CD4-positive, alpha-beta T cell (primary cell): ENCODE measurements at places on chromosomes 6 and 20. TPM values are rescaled to one million over a fixed set of nuclear protein-coding genes. Genes with fewer than 3 reads are reported as not detected.

DNA sequence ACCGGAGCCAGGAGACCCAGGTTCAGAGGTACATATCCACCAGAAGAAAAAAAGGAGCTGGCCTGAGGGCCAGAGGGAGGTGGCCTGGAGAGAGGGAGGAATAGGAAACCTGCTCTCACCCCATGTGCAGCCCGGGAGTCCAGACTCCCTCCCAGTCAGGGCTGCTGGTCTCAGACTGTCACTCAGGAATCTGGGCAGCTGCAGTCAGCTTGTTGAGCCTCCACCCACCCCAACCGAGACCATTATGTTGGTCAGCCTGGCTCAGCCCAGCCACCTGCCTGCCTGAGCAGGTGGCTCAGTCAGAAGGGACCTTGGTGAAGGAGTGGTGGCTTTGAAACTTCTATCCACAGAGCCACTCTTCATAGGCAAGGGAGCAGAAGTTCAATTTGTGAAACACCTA lies 53.3 kb upstream of the EPB41L1 start:
- DNase-seq = no peak

DNA sequence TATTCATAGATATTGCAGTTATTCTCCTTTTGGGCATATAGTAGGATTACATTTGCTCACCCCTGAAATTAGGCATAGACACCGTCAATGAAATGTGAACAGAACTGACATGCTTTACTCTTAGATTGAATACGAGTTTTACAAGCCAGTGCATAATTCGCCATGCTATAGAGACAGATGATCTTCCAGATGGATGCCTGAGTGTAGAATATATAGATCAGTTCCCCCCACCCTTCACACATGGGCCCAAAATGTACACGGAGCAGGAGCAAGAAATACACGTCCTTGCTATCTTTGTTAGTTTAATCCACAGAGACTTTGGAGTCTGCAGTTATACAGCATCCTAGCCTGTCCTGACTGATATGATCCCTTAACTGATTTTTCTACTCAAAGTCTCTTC lies 47.4 kb downstream of the LAMA2 start:
- no peak for DNase-seq

- DNase-seq = no peak
These were observed 93.3 kb downstream of the EDN1 start for GRCh38 chr6:12383448-12383847.

DNA sequence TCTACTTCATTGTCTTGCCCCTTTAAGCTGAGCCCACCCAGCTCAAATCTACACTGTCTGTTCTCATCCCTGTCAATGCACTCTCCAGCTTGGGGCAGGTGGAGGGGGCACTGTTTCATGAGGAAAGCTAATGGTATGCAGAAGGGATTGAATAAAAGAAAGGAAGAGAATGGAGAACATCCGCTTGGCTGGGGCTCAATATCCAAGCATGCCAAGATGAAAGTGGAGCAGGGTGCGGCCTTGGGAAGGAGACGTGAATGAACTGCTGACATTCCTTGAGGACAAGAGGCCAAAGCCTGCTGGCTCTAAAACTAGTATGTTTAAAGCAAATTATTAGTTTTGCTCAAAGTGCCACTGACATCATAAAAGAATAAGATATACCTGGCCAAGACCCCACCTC lies 24.2 kb downstream of the AKAP12 start:
- no peak for DNase-seq

DNA sequence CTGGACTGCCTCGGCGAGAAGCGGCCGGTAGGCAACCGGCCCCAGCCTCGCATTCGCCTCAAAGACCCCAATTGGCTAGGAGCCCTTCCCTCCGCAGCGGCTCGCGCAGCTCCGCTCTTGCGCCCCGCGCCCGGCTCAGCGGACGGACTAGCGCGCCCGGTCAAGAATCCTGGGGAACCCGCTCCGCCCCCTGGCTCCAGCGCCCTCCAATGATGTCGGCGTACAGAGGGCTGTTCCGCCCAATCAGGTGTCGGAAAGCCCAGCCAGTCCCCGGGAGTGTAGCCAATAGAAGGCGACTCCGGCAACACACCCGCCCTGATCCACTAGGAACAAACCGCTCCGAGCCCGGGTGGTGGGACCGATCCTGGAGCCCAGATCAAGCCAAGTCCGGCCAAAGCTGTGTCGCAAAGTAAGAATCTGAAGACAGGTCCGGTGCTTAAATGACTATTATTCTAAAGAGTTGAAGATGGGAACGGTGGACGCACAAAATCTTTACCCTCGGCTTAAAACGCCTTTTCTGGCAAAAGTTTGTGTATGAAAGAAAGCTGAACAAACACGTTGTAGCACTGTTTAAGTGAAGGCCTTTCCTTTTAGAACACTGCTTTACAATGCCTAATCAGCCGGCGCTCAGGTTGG lies 132.2 kb downstream of the OGFRL1 start:
- DNase-seq = no peak

DNA sequence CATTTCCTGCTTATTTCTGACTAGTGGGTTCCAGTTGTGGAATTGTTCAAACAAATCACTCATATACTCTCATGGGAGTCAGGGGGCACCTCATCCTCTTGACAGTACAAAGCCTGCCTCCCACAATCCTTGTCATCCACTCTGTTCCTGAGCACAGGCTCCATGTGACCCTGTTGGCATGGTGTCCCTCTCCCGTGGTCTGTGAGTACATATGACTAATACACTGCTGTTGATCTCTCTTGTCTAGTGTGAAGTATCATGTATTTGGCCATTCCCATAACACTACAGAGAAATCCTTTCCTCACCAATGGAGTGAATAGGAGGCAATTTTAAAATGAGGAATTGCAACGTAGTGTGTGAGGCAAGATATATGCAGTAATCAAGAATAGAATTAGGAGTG lies 185.3 kb downstream of the OGFRL1 start:
- no peak for DNase-seq

GRCh38 chr6:1130709-1131108 lies 181.2 kb upstream of the FOXQ1 start:
- no peak for DNase-seq

GRCh38 chr6:21823371-21823770 lies 229.8 kb downstream of the SOX4 start:
- DNase-seq = no peak

DNA sequence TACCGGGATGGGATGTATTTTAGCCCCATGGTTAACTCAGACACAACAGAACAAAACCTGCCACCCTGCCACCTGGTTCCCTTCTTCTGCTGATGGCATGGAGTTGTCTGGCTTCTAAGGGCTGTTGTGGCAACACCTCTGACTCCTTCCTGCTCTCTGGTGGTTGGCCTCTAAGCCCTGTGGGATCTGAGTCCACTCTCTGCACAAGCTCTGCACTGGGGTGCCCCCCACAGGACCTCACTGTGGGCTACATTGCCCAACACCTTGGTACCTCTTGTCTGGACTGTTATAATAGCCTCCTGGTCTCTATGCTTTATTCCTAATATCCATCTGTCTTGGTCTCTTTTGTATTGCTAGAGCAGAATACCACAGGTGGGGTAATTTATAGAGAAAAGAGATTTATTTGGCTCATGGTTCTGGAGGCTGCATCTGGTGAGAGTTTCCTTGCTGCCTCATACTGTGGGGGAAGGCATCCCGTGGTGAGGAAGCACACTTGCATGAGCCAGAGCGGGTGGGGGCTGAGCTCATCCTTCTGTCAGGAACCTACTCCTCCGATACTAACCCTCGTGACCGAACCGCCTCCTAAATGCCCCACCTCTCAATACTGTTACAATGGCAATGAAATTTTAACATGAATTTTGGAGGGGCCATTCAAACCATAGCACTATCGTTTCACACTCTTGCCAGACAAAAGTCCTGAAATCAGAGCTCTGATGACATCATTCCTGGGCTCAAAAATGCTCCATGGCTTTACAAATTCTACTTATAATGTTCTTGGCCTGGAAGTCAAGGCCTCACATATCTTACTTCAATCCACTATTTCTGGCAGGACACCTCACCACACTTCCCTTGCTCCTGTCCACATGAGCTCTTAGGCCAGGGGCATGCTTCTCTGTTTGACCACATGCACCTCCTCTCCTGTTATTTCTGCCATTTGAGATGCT lies 127.2 kb downstream of the PAX1 start:
- DNase-seq = no peak

- no peak for DNase-seq
These were observed 18.0 kb upstream of the TAF8 start for GRCh38 chr6:42032366-42032765.

- no peak for DNase-seq
These were observed 32.4 kb upstream of the RPP40 start for GRCh38 chr6:5036269-5036668.

- DNase-seq = no peak
These were observed 24.9 kb upstream of the ASIP start for GRCh38 chr20:34216382-34216742.

- no peak for DNase-seq
These were observed 6.0 kb downstream of the PLCG1 start for GRCh38 chr20:41143354-41143753.

- DNase-seq = no peak
These were observed 511.2 kb upstream of the JARID2 start for GRCh38 chr6:14734416-14735340.

GRCh38 chr6:138597336-138597735 lies 98.0 kb upstream of the NHSL1 start:
- DNase-seq = no peak

- peak; percentile 91 for DNase-seq
These were observed 12.4 kb upstream of the GMEB2 start for GRCh38 chr20:63639093-63639975.

GRCh38 chr6:66849843-66850242 lies 1142.8 kb upstream of the EYS start:
- no peak for DNase-seq

DNA sequence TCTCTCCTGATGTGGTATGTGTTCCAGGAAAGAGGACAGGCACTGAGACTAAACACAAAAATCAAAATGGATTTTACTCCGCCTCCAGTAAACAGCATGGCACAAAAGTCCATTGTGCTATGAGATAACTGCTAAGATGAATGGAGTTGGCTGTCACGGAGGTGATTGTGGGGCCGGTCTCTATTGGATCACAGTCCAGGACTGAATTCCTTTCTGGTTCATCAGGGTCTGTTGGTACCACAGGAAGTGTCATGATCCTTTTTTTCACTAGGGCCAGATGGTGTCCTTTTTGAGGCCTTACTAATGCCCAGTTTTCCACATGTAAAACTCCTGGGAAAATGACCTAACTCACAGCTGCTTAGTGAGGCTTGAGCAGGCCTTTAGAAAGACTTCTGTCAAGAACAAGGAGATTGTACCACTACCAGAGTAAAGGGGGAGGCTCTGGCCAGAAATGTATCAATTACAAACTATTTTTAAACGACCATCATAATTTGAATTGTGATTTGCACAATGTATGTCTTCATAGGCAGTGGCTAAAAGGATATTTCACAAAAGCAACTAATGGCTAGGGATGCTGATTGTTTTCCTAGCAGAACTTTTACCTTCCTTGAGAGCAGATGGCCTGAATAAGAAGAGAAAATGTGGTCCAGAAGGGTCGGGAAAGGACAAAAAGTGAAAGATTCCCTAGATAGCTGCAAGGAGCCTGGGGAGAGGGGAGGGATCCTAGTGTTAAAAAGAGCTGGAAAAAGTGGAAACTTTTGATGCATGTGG lies 192.2 kb upstream of the POU3F2 start:
- DNase-seq = no peak

GRCh38 chr6:14585689-14586088 lies 468.1 kb downstream of the CD83 start:
- DNase-seq = no peak

GRCh38 chr6:2375443-2375842 lies 130.0 kb upstream of the GMDS start:
- no peak for DNase-seq

GRCh38 chr20:25750220-25750764 lies 53.6 kb upstream of the ZNF337 start:
- DNase-seq = no peak

DNA sequence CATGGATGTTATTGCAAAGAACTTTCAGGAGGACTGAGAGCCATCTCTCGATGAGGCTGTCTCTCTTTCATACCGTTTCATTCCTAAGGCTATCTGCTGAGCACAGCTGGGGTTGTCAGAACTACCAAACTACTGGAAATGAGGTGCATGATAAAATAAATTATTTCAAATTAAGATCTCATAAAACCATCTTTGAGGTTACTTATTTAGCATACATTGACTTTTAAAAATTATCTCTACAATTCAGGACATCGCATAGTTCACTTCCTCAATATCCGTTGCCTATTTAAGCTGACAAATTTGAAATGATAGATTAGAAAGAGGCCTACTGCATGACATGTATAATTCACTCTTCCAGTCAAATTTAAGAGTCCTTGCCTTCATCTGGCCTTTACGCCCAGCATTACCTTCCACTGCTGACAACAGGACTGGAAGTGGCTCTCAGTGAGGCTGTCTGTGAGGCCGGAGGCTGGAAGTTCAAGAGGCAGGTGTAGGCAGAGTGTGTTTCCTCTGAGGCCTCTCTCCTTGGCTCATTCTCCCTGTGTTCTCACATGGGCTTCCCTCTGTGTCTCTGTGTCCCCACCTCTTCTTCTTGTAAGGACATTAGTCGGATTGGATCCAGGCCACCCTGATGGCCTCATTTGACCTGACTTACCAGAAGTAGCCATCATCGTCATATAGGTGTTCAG lies 12.8 kb upstream of the DUSP22 start:
- no peak for DNase-seq

GRCh38 chr6:164101859-164102258 lies 687.3 kb downstream of the QKI start:
- DNase-seq = no peak

- DNase-seq = no peak
These were observed 56.5 kb downstream of the PLEKHG1 start for GRCh38 chr6:150656156-150656555.

DNA sequence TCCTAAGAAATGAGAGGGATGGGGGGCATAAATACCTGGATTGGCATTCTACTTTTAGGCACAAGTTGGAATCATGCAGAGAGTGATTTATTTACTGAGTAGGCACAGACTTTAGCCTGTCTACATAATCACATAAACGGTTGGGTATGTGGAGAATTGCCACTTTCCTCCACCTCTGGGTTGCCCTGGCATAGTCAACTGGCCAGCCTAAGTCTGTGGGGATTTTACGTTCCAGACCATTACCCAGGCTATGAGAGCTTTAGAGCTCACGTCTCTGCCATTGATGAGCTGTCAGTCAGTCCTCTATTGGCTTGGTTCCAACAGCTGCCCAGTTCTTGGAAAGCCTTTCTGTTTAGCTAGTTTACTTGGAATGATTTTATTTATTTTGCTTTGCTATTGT lies 5.0 kb upstream of the BHLHE23 start:
- no peak for DNase-seq

DNA sequence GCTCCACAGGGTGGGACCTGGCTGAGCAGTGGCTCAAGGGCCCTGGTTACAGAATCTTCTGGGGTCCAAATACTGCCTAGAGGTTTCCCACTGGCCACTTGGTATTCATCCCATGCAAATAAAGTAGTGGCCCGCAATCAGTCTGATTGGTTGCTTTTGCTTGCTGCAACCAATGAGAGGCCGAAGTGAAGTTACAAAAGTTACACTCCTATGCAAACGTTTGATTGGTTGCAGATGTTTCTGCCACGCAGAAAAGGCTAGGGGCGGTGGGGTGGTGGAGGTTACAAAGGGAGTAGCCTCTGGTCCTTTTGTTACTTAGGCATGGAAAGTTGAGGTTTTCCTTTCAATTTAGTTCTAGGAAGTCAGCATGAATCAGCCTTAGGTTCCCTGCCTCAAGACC lies 3.6 kb upstream of the NHLRC1 start:
- DNase-seq = no peak

Gene LAMA2
- total RNA-seq = 0.05 TPM

Gene ZNF311
- 0.25 TPM for total RNA-seq

Gene SYNGAP1
- total RNA-seq = 63.8 TPM

Gene PNPLA1
- total RNA-seq = 0.17 TPM

Gene GMNN
- 10.1 TPM for total RNA-seq

Gene TSPYL1
- total RNA-seq = 226 TPM

Gene TAGAP
- total RNA-seq = 245 TPM

Gene SPACA1
- total RNA-seq = not detected

Gene KIAA0408
- total RNA-seq = 1.0 TPM

Gene KCNQ5
- 2.5 TPM for total RNA-seq

Gene TEAD3
- total RNA-seq = not detected
